NCI-H1105 treated with DMSO at 0.1 percent for 48 hours (cell line): ENCODE measurements at places on chromosomes 7 and 10.

- DNase-seq = no peak
Observed at GRCh38 chr10:29253690-29254029, 35.2 kb upstream of the LYZL1 start.

DNA sequence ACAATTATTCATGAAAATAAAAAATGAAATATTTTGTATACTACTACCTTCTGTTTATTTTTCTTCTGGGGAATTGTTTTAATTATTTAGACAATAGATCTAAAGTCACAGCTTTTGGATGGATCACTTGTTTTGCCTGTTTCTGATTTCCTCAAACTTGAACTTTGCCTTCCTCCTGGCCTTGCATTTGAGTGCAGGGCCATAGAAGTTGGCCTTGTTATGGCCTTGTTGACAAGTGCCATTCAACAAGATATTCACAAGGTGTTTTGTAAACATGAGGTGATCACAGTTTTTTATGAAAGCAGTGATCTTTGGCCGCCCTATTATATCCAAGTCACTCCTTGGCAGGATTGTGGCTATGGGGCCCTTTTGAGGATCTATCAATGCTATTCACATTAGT lies 4.6 kb downstream of the ZNF22 start:
- DNase-seq = no peak

DNA sequence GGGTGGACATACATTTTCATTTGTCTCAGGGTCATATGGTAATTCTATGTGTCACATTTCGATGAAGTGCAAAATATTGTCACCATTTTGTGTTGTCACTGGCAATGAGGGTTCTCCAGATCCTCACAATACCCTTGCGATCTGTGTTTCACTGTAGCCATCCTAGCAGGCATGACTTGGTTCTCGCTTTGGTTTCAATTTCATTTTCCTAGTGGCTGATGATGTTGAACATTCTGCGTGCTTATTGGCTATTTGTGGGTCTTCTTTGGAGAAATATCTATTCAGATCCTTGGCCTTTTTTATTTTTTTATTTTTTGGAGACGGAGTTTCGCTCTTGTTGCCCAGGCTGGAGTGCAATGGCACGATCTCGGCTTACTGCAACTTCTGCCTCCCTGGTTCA lies 24.8 kb upstream of the MNX1 start:
- DNase-seq = no peak

GRCh38 chr10:127195571-127196281 lies 665 bp downstream of the INSYN2A start:
- DNase-seq = no peak

DNA sequence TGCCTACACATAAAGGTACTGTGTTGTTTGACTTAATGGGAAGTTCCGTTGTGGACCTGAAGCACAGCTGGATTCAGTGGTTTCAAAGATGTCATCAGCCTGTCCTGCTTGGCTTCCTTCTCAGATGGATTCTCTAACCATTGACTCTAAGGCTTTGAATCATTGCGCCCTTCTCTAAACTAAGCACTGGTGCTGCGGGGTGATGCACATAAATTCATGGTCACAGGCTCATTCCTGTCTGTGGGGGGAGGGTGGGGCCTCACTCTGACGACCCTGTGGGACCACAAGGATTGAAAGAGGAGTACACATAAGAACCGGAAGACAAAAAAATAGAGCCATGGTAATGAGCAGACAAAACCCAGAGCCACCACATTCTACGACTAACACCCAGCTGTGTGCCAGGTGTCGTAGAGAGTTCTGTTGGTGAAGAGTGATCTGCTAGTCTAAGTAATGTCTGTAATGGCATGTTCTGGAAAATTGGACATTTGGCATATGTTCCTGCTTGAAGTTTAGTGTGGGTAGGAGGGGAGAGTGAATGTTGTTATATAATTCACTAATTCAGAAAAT lies 97.3 kb upstream of the YAE1 start:
- DNase-seq = no peak

DNA sequence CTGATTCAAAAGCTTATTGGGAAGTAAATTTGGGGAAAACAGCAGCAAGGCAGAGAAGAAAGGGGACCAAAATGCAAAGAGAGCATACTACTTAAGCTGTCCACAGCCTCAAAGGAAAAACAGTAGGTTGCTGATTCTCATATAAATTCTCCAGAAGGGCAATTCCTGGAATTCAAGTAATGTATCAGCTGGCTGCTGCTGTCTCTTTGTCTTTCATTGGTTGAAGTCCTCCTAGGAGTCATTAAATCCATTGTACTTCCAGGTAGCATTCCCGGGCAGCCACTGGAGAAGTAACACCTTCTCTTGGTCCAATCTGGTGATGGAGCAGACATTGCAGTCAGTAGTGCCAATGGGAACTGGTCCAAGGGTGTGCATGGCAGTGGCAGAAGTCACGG lies 22.7 kb downstream of the BET1 start:
- DNase-seq = no peak

GRCh38 chr7:19336836-19337383 lies 191.7 kb upstream of the FERD3L start:
- DNase-seq = no peak

DNA sequence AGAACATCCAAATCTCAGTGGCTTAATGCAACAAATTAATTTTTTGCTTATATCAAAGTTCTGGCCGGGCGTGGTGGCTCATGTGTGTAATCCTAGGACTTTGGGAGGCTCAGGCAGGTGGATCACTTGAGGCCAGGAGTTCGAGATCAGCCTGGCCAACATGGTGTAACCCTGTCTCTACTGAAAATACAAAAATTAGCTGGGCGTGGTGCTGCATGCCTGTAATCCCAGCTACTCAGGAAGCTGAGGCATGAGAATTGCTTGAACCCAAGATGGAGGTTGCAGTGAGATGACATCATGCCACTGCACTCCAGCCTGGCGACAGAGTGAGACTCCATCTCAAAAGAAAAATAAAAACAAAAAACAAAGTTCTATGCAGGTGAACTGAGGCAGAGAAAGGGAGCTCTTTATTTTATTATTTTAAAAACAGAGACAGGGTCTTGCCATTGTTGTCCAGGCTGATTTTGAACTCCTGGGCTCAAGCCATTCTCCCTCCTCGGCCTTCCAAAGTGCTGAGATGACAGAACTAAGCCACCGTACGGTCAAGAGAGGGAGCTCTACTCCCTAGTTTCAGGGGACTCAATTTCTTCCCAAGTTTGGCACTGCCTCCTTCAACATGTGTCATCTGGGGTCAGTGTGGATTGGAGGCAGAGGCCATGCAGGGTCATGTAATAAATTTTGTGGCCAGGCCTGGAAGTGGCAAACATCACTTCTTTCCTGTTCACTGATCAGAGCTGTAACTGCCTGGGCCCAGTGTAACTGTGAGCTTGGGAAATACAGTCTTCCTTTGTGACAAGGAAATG lies 2.4 kb downstream of the ADCK2 start:
- peak; percentile 22 for DNase-seq

- no peak for DNase-seq
Observed at GRCh38 chr10:46031648-46032532, 1.5 kb upstream of the NCOA4 start.
